ENCODE measurements at places on chromosomes 11 and 22.

- no peak for DNase-seq
Observed at GRCh38 chr11:34446386-34446785, 7.7 kb downstream of the CAT start.

DNA sequence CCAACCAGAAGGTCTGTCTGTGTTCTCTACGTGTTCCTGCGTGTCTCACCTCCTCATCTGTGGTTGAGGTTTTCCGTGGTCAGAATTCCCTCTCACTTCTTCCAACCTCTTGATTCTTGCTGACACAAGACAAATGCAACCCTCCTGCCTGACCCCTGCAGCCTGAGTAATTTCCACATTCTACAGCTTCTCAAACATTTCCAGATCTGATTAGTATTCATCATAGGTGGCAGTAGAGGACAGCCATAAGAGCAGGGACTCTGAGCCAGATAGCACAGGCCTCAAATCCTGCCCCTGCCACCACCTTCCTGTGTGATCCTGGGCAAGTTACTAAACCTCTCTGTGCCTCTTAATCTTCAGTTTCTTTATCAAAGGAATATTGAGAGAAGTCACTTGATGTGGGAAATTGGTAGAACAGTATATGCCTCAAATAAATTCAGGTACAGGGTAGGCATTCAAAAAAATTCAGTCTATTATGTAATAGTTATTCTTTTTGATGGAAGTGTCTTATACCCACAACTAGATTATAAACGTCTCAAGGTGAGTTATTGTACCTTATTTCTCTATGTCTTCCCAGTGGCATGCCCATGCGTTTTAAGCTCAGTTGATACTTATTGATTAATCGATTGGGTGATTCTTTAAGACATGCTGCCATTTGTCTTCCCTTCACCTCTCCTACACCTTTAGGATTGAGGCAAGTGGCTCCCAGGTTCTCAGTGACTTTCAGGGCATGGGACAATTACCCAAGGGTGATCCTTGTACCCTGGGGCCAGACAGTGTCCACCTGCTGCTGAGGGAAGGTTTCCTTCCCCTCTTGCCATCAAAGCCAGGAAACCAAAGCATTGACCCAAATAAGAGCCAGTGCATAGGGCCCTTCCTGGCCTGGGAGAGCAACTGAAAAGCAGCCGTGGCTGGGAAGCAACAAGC is 19.6 kb downstream of the POU2AF1 start:
- no peak for DNase-seq

DNA sequence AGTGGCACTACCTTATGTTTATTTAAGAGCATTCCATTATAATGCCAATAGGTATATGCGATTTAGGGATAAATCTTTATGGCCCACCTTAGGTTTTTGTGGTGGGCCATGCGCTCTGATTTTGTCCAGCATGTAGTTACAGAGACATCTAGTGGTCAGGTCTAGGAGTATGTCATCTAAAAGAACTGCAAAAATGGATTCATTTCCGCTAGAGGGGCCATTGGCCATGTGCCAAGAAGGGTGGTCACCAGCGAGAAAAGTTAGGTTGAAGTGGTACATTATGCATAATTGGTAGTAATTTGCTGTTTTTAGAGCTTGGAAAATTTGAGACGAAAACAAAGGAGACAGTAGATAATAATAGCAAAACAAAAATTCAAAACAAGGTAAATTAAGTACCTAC is 27.7 kb downstream of the LRRC4C start:
- no peak for DNase-seq

GRCh38 chr11:119266517-119267255 is 50.2 kb downstream of the MCAM start:
- DNase-seq: no peak

- DNase-seq: peak; percentile 51
Observed at GRCh38 chr11:62295504-62295903, 3.4 kb downstream of the SCGB1D4 start.

GRCh38 chr11:122963961-122964360 is 17.7 kb downstream of the BSX start:
- no peak for DNase-seq

- DNase-seq: no peak
Observed at GRCh38 chr11:12453243-12453642, 75.9 kb downstream of the PARVA start.

DNA sequence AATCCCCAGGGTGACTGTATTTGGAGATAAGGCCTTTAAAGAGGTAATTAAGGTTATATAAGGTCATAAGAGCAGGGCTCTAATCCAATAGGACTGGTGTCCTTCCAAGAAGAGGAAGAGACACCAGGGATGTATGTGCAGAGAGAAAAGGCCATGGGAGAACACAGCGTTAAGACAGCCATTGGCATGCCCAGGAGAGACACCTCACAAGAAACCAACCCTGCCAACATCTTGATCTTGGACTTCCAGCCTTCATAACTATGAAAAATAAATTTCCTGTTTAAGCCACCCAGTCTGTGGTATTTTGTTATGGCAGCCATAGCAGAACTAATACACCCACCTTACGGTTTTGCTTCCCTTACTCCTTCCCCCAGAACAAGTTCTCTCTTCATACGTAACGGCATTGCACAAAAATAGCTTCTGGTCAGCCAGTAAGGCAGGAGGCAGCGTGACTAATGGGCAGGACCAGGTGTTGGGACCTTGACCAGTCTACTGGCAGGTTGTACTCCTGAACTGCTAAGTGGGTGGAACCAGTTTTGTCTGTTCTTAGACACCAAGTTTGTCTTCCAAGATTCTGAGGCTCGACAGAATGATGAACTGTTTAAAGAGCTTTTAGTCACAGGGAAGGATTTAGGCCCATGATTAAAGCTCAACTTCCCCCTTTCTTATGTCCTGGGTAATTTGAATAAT is 31.9 kb upstream of the UPB1 start:
- no peak for DNase-seq

DNA sequence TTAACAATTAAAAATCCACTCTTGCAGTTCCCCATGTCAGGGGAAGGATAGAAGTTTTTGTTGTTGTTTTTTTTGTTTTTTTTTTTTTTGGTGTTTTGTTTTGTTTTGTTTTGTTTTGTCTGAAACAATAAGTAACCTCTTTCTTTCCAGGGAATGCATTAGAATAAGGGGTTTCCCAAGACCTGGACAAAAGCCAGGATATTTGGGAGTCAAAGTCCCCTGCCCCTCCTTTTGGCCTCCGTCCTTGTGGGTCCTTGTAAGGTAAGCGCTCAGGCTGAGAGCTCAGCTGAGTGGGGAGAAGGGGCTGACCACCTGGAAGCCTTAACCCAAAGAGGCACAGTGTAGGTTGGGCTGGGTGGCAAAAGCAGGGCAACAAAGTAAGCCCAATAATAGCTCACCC is 515.4 kb downstream of the SOX6 start:
- DNase-seq: no peak

- no peak for DNase-seq
Observed at GRCh38 chr22:21054714-21055563, 9.2 kb downstream of the LRRC74B start.

- peak; percentile 89 for DNase-seq
Observed at GRCh38 chr22:38927033-38927781, 30.2 kb upstream of the APOBEC3A start.

GRCh38 chr22:31874821-31875220 is 69.5 kb upstream of the YWHAH start:
- DNase-seq: no peak

- no peak for DNase-seq
Observed at GRCh38 chr11:2909133-2909902, 19.9 kb downstream of the PHLDA2 start.

DNA sequence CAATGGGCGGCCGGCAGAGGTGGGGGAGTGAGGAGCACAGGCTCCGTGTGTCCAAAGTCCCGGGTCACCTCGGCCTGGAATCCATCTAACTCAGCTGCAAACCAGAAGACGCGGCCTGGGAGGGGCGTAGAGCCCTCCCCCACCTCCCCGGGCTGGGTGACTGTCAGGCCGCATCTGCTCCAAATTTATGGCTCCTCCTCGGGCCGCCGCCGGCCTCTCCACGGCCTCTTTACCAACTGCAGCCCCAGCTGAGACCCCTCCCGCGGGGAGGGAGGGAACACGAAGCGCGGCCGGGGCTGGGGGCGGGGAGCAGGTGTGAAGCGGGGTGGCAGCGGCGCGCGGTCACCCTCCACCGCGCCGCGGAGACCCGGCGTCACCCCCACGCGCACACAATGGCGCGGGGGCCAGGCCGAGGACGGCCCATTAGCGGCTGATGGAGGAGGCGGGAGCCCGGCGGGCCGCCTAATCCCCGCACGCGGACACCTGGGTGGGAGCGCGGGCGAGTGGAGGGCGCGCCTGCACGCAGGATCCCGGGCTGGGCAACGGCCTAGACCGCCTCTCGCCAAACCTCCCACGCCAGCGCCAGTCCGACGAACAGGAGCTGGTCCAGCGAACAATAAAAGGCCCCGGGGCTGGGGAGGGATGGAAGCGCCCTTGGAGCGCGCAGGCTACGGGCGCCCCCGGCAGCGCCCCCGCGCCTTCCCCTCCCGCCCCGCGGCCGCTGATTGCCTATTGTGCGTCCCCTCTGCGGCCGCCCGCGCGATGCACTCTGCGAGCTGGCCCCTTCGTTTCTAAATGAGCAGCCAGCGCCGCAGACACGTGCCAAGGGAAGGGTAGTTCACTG is 25.9 kb upstream of the ROBO3 start:
- DNase-seq: peak; percentile 55

DNA sequence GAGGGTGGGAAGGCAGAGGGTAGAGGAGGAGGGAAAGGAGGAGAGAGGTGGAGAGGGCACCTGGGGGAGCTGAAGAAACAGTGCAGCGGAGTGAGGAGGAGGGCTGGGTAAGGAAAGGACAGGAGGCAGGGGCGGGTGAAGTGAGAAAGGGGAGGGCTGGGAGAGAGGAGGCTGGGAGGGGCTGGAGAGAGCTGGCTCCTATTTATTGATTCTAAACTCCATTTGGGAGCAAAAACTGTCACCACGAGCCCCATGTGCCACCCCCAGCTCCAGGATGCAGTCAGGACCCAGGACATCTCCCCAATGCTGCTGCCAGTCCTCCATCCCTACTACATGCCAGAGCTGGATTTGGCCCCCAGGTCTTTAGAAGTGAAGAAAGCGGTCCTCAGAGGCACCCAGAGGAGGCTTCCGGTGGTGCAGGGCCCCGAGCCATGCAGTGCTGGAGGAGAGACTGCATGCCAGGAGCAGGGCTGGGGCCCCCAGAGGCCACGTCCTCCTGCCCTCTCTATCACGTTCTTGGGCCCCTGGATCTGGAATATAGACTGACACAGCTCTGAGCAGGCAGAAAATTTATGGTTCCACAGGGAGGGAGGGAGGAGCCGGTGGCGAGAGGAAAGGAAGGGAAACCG is 53.7 kb downstream of the SLC22A12 start:
- DNase-seq: peak; percentile 58

- DNase-seq: no peak
Observed at GRCh38 chr11:2977113-2977512, 15.0 kb downstream of the NAP1L4 start.

DNA sequence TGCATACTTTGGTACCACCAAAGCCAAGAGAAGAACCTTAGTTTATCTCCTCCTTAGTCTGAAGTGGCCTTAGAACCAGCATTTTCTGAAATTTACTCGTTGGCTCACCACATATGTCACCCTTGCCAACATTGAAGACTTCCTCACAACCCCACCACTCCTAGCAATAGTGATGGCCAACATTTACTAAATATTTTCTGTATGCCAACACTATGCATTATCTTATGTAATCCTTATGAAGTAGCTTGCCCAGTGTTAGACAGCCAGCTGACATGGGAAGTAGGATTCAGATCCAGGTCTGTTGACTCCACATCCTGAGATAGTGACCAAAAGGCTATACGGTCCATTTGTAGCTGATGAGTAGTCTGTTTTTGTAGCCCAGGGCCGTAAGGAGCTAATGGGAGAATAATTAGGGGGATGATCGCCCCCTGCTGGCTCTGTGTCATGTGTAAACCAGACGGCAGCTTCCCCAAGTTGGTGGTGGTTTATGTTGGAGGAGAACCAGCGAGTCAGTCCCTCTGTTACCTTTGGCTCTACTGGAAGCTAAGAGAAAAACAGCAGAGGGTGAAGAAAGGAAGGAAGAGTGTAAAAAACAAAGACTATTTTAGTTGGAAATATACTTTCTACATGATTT is 120.5 kb upstream of the RASSF10 start:
- peak; percentile 81 for DNase-seq
